ENCODE measurements at places on chromosomes 1 and 21. TPM values are rescaled to one million over a fixed set of nuclear protein-coding genes. Genes with fewer than 3 reads are reported as not detected.
A peak's percentile ranks its signal among the peaks of the same experiment; 100 is the strongest.

Gene CYP4Z1
- total RNA-seq: not detected

- DNase-seq: peak; percentile 3
Observed at GRCh38 chr1:113191579-113192076, 118.6 kb downstream of the LRIG2 start.

Gene GABRD
- not detected for total RNA-seq

DNA sequence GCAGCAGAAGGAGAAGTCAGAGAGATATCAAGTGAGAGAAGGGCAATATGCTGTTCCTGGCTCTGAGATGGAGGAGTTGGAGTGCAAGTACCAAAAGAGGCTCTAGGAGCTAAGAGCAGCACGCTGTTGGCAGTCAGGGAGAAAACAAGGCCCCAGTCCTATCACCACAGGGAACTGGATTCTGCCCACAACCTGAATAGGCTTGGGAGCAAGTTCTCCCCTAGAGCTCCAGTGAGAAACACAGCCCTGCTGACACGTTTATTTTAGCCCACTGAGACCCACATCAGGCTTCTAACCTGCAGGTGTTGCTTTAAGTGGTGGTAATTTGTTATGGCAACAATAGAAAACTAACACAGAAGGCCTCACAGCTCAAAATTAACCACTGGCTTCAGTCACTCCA is 31.8 kb upstream of the ZNF644 start:
- DNase-seq: no peak

GRCh38 chr1:94787691-94788090 is 32.5 kb upstream of the SLC44A3 start:
- peak; percentile 57 for DNase-seq

Measured in fibroblast of villous mesenchyme (primary cell).